ENCODE measurements at places on chromosomes 5 and 9. TPM values are rescaled to one million over a fixed set of nuclear protein-coding genes. Genes with fewer than 3 reads are reported as not detected.

CCNI2 gene
- not detected for total RNA-seq

SPINK7 gene
- total RNA-seq, result not detected

GRCh38 chr9:85007748-85008147, 338.2 kb downstream of the NTRK2 start:
- no peaks in the 10 kb centered on the region for H3K36me3 ChIP-seq
- H3K27ac ChIP-seq, result no peak overlapping the region
- H3K27me3 ChIP-seq, result no peaks in the 10 kb centered on the region
- H3K4me3 ChIP-seq, result no peak overlapping the region

DNA sequence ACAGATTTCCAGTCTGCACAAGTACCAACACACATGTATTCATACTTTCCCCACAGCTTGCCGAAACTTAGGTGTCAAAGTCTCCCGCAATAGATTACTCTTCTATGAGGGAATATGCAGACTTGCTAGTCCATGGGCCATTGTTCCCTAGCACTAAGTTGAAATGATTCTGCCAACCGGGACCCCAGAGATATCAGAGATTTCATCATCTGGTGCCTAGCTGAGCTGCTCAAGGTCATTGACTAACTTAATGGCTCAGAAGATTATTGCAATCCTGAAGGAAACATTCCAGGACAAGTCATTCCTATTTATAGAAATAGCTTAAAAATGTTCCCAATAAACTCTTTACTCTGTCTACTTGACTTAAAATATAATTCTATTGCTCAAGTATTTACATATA, 202.6 kb downstream of the PIK3R1 start:
- DNase-seq, result peak; percentile 64
- H3K4me3 ChIP-seq, result no peak overlapping the region
- peak overlapping the region; percentile 38 for H3K27ac ChIP-seq

DNA sequence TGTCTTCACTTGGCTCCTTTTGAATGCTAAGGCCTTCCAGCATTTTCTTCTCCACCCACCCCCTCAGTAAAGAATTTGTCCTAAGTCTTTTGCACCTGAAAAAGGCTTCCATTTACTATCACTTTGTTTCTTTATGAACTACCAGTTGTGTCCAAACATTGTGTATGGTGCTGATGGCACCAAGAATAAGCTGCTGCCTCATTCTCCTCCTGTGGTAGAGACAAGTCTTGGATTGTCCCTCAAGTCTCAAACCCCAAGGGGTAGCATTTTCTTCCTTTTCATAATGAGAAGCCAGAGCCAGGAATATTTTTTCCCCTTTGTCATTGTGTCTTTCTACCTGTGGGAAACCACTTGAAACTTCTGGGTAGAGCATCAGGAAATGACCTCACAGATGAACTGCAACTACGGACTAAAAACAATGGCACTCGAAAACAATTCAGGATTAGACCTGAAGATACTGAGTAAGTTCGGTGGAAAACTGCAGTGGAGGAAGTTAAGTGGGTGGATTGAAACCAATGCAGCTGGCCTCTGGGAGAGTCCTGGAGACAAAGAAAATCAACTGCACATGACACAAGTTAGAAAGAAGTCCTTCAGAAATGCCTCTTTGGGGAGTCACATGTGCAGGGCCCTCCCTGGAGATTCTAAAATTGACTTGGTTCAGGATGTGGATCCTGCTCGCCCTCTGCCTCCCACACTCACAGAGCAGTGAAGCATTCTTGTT, 80.5 kb downstream of the SH3RF2 start:
- H3K27ac ChIP-seq, result no peak overlapping the region
- no peaks in the 10 kb centered on the region for H3K27me3 ChIP-seq
- H3K36me3 ChIP-seq, result no peaks in the 10 kb centered on the region
- no peak for DNase-seq

DNA sequence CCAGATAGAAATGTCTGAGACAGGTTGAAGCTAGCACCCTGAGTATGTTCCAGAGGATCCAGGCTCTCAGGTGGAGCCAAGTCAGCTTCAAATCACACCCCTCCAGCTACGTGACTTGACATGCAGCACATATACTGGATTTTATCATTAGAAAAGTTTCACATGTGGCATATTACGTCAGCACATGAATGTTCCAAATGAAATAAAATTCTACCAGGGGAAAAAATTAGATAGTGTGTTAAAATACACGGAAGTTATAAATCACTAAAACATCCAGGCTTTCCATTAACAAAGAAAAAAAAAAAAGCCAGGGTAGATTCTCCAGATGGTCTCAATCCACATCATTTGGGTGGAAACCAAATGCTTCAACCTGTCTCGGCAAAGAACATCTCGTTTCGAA, 251.6 kb downstream of the MPDZ start:
- H3K4me3 ChIP-seq, result no peak overlapping the region
- no peak overlapping the region for H3K27ac ChIP-seq
- no peaks in the 10 kb centered on the region for H3K27me3 ChIP-seq
- no peak for DNase-seq
- H3K4me1 ChIP-seq, result no peaks in the 10 kb centered on the region

GRCh38 chr5:87137283-87137682, 130.4 kb upstream of the RASA1 start:
- peak overlapping the region; percentile 19 for H3K27ac ChIP-seq
- no peaks in the 10 kb centered on the region for H3K27me3 ChIP-seq
- no peaks in the 10 kb centered on the region for H3K36me3 ChIP-seq
- no peak for DNase-seq
- H3K4me1 ChIP-seq, result peaks cover 27% of the 10 kb centered on the region
